ENCODE measurements at places on chromosomes 4 and X.

DNA sequence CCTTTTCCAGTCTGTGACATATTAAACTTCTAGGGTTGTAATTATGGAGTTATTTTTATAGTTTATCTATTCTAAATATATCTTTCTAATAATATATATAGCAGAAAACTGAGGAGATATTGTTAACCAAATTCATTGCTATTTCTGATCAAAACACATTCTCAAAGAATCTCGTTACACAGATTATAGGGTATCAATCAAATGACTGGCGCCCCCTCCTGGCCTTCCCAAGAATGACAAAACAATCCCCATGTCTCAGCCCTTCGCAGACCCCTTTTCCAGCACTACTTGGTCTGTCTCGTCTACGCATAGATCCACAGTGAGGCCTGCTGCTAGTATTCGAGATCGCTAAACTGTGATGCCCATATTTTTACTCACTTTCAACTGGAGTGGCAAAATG lies 209.3 kb downstream of the GPC3 start:
- DNase-seq, result peak; percentile 20

DNA sequence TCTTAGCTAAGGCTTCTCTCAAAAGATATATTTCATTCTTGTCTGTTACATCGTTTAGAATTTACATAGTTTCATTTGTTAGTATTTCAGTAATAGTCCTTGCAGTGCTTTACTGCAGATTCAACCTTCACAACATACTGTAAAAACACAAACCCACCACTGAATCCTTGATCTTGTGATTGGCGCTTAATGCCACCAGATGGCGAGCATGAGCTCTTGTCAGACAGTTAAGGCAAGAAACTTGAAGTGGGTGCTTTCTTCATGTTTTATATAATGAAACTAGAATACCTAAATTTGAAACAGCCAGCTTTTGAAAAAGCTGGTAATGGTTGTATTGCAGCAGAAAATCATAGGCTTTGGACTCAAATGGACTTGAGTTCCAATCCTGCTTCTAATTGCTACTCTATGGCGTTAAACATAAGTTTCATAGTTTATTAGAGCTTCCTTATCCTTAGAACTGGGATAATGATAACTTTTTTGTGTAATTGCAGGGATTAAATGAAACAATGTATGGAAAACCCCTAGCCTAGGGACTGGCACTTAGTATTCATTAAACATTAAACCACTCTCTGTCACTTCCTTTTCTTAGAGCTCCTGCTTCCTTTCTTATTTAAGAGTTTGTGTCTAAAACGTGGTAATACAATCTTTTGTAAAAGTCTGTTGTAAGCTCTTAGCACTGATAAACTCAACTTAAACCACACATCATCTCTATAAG lies 95.1 kb downstream of the USP9X start:
- peak; percentile 29 for DNase-seq

DNA sequence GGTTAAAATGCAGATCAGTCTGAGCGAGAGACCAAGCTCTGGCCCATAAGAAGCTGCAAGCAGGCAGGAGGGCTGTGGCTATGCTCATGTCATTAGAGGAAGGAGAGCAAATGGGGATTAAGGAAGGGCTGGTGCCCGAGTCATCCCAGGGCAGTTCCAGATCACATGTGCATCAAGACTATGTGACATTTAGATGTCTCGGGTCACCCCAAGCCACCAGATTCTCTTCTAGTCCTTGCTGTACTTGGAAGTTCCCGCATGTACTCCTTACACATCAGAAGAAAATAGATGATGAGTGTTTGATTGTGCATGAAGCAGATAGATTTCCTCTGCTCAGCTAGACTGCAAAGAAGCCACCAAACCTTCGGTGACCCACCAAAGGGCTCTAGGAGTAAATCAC lies 42.1 kb upstream of the KLHL34 start:
- DNase-seq, result no peak

DNA sequence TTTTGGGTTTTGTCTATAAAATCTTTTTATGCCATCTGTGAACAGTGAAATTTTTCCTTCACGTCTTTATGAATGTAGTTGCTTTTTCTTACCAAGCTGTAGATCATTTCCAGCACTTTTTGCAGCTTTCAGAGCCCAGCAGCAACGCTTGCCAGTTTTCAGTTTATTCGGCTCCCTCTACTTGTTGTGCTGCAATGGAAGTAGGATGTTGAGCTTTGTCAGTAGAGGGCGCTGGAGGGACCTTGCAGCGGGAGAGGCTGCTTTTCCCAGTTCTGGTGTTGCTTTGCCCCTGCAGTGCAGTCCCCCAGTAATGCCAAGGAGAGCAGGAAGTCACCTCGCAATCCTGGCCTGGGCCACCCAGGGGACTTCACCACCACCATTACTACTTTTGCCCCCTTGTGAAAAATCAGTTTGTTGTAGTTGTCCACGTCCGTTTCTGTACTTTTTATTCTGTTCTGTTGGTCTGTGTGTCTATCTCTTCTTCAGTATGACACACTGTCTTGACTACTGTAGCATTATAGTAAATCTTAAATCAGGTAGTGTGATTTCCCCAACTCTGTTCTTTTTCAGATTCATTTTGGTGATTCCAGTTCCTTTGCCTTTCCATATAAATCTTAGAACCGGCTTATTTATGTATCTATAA lies 21.8 kb downstream of the CMC4 start:
- DNase-seq, result peak; percentile 46

DNA sequence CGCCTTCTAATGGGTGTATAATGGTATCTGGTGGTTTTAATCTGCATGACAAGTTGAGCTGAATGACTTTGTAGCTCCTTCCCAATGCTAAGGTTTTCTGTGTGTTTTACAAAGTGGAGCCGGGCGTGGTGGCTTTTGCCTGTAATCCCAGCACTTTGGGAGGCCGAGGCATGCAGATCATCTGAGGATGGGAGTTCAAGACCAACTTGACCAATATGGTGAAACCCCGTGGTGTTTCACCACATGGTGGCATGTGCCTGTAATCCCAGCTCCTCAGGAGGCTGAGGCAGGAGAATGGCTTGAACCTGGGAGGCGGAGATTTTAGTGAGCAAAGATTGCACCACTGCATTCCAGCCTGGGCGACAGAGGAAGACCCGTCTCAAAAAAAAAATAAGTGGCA lies 28.9 kb downstream of the ARFIP1 start:
- no peak for DNase-seq

Measured in T-helper 1 cell (primary cell).